ENCODE measurements at places on chromosomes 16 and 17.

GRCh38 chr16:24834459-24835335 is 11.1 kb upstream of the SLC5A11 start:
- DNase-seq: no peak

DNA sequence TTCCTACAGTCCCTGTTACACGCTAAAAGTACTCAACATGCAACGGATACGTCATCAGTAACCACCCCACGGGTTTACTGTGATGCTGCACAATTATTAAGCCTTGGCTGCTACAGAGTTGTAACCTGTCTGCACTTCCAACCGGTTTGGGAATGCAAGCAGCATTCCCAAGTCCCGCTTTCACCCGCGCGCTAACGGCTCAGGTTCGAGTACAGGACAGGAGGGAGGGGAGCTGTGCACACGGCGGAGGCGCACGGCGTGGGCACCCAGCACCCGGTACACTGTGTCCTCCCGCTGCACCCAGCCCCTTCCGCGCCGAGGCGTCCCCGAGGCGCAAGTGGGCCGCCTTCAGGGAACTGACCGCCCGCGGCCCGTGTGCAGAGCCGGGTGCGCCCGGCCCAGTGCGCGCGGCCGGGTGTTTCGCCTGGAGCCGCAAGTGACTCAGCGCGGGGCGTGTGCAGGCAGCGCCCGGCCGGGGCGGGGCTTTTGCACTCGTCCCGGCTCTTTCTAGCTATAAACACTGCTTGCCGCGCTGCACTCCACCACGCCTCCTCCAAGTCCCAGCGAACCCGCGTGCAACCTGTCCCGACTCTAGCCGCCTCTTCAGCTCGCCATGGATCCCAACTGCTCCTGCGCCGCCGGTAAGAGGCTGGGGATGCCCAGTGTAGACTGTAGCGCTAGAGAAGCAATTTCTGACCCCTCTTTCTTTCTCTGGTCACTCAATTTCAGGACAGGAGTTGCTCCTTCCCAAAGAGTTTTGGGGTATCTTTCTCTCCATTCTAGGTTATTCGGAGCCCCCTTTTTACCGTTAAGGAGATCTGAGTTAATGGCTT is at the start of gene MT2A:
TSS of gene MT2A (plus strand) at position 542 of the 833 bp plus-strand sequence. CDS start at position 614, 72 bp downstream.
- DNase-seq: peak; percentile 70

GRCh38 chr16:82011199-82011641 is at the start of gene SDR42E1:
Gene SDR42E1, minus strand, starts transcription at chr16:82011470. Its CDS starts 10,612 bp downstream, at chr16:82000858.
- no peak for DNase-seq

DNA sequence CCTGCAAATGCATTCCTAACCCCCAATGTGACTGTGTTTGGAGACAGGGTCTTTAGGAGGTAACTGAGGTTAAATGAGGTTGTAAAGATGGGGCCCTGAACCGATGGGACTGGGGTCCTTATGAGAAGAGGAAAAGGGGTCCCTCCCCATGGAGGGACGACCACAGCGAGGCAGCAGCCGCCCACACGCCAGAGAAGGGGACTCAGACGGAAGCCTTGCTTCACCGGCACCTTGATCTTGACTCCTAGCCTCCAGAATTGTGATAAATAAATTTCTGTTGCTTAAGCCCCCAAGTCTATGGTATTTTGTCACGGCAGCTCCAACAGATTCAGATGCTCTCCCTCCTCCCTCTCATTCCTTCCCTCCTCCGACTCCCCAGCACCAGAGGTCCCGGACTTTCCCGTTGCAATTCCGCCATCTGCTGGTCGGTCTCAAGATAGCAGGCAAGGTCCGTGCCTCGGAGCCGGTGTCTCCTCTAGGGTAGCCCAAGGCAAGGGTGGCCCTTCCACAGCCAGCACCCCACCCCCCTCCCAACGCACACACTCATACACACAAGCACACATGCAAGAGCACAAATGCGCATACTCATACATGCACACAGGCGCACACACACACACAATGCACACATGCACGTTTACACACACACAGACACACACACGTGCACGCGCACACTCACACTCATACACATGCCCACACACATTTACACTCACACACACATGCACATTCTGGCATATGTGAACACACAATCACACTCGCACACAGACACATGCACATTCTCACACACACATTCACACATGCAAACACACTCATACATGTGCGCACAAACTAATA is 23.1 kb upstream of the C16orf78 start:
- DNase-seq: peak; percentile 75

GRCh38 chr16:86343796-86344585 is 166.3 kb upstream of the FOXF1 start:
- DNase-seq: no peak

GRCh38 chr16:68902003-68902968 is 59.0 kb downstream of the TANGO6 start:
- peak; percentile 31 for DNase-seq

DNA sequence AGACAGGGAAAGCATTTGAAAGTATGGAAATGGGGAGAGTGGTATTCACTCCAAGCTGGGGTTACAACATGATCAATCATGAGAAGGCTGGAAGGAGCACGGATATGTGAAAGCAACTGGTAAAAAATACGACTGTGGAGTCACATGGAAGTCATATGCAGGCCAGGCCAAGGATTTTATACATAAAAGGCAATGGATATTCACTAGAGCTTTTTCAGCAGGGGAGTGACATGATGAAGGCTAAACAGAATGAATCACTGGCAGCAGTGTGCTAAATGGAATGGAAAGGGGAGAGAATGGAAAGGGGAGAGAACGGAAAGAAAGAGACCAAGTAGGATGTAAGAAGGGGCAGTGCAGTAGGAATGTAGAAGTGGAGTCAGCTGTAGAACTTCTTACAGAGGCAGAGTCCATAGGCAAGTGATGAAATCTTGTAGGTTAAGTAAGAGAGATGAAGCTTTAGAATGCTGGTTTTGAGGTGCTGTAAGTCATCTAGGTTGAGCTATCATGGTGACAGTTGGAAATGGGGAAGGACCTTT is 13.0 kb upstream of the NETO2 start:
- no peak for DNase-seq

- DNase-seq: no peak
These were observed 7.1 kb upstream of the IL32 start for GRCh38 chr16:3058139-3059030.

DNA sequence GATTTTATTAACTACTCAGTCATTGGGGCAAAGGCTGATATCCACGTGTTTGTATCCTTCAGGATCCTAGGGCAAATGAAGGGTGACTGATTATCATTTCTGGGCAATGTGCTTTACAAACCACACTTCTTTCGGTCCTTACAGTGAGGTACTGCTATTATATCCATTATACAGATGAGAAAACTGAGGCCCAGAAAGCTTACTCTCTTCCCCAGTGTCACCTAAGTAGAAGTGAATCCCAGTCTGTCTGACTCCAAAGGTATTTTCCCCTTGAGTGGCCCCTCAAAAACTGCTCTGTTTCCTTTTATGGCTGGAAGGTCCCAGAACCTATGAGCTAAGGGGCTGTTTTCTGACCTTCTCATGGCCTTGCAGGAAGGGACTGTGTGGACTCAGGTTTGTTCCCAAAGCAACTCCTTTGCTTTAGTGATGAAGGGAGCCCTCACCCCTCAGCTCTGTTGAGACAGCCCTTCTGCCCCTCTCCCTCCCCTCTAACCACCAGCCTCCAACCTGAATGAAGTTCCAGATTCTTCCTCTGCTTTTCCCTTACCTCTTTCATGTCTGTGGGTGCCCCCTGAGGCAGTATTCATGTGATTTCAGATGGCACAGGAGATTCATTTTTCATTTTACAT is 27.4 kb upstream of the ADGRG1 start:
- DNase-seq: no peak

- no peak for DNase-seq
These were observed 24.1 kb downstream of the PIK3R6 start for GRCh38 chr17:8843344-8843743.

Measured in neural crest cell (in vitro differentiated cells).